ENCODE measurements at places on chromosomes 1 and 21.

DNA sequence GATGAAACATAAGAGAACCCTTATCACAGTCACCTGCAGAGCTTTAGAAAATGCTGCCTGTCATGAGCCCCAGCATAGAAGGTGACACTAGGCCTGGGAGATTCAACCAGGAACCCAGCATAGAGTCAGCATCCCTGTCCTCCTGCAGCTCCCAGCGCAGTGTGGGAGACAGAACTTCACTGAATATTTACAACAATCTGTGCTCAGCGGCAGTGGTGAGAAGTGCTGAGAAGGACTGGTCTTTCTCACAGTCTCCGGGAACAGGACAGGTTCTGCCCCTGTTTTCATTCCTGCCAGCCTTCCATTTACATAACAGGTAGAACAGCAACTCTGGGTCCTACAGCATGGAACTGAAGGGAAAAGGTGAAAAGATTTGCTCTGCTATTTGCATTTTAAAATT lies 83.5 kb upstream of the GADD45A start:
- DNase-seq, result no peak

DNA sequence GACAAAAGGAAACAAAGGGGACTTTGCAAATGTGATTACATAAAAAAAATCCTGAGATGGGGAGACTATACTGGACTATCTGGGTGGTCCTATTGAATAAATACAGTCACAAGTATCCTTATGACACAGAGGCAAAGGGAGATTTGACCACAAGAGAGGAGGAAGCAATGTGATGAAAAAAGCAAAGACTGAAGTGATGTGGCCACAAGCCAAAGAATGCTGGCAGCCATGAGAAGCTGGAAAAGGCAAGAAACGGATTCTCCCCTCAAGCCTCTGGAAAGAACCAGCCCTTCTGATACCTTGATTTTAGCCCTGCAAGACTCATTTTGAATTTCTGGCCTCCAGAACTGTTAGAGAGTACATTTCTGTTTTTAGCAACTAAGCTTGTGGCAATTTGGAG lies 36.4 kb downstream of the OLFML2B start:
- DNase-seq, result no peak

DNA sequence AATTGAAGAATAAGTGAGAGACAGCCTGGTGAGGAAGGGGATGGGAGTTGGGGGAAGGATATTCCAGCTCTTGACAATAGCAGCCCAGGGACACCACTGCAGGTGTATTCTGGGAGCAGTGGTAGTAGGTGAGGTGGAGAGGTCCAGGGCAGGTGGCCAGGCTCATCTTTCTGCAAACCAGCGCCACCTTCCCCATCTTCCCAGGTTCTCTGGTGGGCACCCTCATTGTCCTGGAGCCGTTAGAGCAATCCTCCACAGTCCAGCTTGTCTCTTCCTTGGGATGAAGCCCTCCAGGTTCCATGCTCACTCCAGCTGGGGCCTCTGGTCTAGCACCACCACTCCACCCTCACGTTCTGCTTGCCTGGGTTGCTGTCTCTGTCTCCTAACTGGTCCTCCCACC lies 97.0 kb downstream of the IER5 start:
- no peak for DNase-seq

DNA sequence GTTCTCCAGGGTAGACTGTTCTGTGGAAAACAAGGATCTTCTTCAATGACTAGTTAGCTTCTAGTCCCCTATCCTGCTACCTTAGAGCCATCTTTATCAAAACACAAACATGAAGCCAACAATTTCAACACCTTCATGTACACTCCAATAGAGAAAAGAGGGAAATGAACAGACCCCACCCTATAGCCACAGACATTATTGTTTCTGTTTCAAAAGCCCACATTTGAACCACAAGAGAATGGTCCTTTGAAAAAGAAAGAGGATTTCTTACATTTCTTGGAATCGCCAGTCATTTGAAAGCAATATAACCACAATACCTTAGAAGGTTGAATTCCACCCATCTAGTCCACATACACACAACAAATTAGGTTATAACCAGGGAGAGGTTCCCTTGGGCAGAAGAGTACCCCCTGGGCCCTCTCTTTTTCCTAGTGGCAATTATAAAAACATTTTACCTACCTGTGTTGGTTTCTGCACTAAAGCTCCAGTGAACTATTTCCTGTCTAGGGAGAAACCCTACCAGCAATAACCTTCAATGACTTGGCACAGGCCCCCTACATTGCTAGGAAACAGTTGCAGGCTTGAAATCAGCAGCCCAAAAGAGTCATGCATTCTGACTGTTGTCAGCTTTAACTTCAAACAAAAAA lies 2.7 kb upstream of the LPGAT1 start:
- no peak for DNase-seq
